ENCODE measurements at places on chromosomes 16 and 17.

DNA sequence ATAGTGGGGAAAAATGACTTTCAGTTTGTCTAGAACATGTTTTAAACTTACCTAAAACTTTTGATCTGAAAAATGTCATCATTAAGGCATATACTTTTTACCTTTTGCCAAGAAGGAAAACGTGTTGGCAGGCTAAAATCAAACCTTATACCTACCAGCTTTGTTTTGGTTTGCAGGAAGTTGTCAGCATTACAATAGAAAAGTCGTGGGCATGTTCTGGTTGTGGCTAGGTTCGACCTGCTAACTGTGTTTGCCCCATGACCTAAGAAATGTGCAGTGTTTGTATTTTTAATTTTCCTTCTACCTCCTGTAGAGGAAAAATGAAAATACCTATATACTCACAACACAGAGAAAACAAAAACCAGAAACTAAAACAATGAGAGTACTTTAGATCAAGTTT, 13.0 kb downstream of the SKAP1 start:
- no peak for DNase-seq

- no peak for DNase-seq
Measured at GRCh38 chr16:35182943-35183550, 1723.6 kb downstream of the TP53TG3F start.

GRCh38 chr17:47205419-47205963, 3.7 kb upstream of the MYL4 start:
- peak; percentile 79 for DNase-seq

DNA sequence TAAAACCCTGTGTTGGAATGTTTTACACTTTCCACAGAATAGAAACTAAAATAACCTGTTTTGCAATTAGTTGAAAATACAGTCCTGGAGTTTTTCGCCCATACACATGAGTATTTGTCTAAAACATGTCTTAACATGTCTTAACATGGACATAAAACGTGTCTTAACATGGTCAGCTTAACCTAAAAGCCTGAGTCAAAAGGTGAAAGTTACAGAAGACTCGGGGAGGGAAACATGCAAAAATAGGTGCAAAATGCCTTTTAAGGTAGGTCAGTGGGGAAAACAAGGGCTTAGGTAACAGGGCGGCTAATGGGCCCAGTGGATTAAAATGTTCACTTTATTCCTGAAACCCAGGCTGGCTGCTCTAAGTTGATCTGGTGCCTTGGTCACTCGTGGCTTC, 56.1 kb upstream of the RBL2 start:
- no peak for DNase-seq

DNA sequence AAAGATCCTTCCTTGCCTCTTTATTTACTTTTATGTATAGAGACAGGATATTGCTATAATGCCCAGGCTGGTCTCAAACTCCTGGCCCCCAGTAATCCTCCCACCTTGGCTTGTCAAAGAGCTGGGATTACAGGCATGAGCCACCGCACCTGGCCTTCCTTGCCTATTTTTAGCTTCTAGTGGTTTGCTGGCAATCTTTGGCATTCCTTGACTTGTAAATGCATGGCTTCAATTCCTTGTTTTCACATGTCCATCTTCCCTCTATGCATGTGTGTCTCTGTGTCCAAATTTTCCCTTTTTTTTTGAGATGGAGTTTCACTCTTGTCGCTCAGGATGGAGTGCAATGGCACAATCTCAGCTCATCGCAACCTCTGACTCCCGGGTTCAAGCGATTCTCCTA, 22.5 kb downstream of the HEXIM2 start:
- no peak for DNase-seq

GRCh38 chr16:85269165-85269564, 156.9 kb upstream of the CIBAR2 start:
- no peak for DNase-seq
